ENCODE measurements at places on chromosomes 11 and 22. TPM values are rescaled to one million over a fixed set of nuclear protein-coding genes. Genes with fewer than 3 reads are reported as not detected.

DNA sequence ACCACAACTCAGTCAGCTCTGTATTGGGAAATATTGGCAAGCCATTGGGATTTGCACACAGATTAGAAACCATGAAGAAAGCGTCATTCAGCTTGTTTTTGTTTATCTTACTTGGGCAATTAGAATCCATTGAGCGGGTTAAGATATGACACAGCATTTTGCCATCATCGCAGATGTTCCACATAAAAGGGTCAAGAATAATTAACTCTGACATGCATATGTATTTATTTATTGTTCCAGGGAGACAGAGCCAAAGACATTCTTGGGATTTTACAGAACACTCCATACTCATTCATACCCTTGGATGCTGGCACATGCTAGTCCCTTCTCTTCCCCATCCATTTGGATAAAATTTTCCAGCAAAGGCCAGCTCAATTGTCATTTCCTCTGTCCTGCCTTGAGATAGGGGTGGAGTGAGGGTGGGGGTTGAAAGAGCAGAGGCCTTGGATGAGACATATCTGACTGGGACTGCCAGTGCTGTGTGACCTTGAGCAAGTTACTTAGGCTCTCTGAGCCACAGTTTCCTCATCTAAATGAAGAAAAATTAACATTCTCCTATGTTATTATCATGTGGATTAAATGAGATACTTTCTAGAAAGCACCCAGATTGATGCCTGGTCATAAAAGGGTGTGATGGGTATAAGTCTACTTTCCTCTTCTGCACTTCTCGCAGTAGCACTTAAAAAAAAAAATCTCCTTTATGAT is 179.7 kb downstream of the RRAS2 start:
- DNase-seq = no peak

- no peak for DNase-seq
Observed at GRCh38 chr11:1298695-1299492, 10.5 kb downstream of the TOLLIP start.

DNA sequence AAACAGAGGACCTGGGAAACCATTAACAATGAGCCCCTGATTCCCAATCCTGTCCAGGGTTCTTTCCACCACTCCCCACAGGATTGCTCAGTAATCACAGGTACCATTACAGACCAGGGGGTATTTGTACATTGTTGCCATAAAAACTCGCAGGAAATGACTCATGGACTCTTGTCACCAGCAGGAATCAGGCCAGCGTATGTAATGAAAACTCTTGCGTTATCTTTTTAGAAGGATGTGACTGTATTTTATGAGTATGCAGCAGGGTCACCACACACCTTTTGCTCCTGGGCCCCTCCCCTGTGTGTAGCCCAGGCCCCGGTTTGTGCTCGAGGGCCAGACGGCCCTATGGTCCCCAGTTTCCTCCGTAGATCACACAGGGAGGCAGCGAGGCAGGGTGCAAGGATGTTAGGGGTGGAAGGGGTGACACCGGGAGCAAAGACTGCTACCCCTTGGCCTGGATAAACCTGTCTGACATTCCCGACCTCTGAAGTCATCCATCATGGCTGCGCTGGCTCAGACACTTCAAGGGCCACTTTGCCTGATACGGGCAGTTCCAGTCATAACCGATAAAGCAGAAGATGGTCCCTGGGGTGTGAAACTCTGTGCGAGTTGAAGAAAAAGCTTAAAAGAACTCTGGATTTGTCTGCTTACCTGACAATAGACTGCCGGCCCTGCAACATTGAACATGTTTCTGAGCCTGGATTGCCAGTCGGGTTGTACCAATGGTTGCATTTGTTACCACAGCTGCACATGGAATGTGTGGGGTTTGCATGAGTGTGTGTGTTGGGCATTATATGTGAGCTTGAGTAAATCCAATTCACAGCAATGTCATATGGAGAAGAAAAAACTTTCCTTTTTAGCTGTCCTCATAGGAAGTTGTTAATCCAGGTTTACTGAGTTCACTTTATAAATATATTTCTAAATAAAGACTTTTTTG is 56.9 kb downstream of the MICAL2 start:
- DNase-seq = no peak

Gene NTM
- total RNA-seq = not detected

Gene CALCA
- total RNA-seq = not detected

Gene CNTN5
- not detected for total RNA-seq
